Stimulated activated CD4-positive, alpha-beta T cell treated with anti-CD3 and anti-CD28 coated beads, Interleukin-15, amount 100 ng/mL, for 1 hour (primary cell): ENCODE measurements at places on chromosomes 3 and 15.

GRCh38 chr3:142604940-142605339 lies 8.7 kb downstream of the PLS1 start:
- DNase-seq = no peak

- no peak for DNase-seq
Observed at GRCh38 chr3:15646851-15647511, 45.4 kb downstream of the BTD start.

- no peak for DNase-seq
Observed at GRCh38 chr15:45276831-45277230, 24.8 kb downstream of the SLC28A2 start.

DNA sequence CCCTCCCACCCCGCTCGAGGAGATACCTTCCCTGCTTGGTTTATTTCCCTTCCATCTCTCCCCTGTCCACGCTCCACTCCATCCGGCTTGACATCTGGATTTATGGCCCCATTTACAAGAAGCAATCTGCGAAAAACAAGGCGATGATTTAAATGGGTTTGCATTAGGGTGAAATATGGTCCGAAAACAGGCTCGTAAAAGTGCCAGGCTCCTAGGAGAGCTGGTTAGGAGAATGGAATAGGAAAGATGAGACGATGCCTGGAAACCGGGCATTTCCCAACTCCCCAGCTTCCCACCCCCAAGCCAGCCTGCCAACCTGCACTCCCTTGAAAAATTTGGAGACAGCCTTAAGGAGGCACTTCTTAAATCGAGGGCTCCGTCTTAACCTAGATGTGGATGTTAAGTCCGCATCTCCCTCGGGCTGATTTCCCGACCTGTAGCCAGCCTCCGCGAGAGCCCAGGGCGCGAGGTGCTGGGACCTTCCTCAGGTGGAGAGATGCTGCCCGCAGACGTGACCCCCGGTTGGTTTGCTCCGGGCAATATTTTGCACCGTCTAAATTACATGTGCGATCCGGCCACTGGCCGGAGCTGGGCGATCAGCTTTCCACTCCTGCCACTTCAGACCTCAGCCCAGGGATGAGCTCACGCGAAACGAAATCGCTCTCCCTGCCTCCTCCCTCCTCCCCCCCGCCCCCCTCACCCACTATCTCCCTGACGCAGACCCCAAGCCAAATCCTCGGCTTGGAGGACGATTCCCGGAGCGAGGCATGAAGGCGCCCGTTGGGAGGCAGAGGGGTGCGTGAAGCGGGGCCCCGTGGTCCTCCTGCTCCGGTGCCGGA lies 1.3 kb downstream of the GRM7 start:
- DNase-seq = no peak

- DNase-seq = no peak
Observed at GRCh38 chr15:55827204-55827603, 84.3 kb upstream of the PRTG start.
